ENCODE measurements at places on chromosomes 12 and 14. TPM values are rescaled to one million over a fixed set of nuclear protein-coding genes. Genes with fewer than 3 reads are reported as not detected.

DNA sequence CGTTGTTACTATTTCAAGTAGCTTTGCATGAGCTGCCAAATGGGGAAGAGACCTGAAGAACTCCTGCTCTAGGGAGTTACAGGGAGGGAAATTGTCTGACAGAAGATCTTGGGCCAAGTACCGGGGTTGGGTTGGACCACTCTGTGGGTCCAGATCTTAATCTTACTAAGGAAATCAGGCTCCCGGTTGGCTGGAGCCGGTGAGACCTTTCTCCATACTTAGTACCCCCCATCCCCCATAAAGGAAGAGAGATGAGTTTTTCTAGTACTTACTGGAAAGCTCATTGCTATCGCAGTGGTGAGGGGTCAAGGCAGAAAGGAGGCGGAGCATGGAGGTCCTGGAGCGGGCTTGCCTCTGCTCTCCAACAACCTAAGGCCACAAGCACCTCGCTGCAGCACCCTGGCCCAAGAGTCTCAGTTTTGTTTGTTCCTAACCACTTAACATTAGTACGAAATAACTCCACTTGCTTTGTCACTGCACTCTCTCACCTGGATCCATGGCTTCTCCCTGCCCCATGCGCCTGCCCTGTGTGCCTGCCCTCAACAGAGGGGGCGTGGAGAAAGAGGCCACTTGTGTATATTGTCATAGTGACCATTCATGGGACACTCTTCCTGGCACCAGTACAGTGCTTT lies 6.8 kb upstream of the UNC119B start:
- no peak for DNase-seq

DNA sequence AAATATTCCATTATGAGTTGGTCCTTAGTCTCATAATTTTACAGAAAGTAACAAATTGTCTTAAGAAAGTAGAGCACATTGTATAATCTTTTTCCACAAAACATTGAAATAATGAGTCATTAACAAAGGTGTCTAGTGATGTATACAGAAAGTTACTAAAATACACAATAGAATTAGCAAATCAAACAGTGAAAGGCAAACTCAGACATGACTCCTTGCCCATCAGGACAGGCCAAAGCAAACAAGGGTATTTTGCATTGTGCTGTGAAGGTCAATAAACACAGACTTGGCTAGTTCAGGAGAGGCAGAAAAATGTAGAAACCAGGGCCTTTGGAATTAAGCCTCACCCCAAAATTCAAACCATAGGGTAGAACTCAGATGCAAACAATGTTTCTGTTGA lies 37.3 kb downstream of the SIX4 start:
- no peak for DNase-seq

DNA sequence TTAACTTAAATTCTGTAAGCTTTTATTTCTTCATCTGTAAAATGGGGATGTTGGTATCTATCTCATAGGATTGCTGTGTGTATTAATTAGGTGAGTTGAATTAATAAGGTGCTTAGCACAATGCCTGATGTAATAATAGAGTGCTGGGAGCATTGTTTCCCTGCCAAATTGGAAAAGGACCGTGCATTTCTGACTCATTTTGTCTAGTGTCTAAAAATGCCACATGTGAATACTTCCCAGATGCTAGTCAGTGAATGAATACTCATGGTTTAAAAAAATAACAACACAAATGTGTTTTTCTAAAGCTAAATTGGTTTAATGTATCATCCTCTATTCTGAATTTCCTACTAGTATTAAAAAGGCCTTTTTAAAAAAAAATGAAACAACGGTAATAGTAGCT lies 45.4 kb upstream of the NEDD1 start:
- DNase-seq, result no peak

The SIX1 gene
- total RNA-seq, result 0.73 TPM
